ENCODE measurements at places on chromosomes 12 and 14.

GRCh38 chr14:55530464-55530863 is 49.5 kb upstream of the KTN1 start:
- no peak for DNase-seq

- DNase-seq = no peak
Observed at GRCh38 chr12:19171731-19172130, 42.2 kb downstream of the PLEKHA5 start.

DNA sequence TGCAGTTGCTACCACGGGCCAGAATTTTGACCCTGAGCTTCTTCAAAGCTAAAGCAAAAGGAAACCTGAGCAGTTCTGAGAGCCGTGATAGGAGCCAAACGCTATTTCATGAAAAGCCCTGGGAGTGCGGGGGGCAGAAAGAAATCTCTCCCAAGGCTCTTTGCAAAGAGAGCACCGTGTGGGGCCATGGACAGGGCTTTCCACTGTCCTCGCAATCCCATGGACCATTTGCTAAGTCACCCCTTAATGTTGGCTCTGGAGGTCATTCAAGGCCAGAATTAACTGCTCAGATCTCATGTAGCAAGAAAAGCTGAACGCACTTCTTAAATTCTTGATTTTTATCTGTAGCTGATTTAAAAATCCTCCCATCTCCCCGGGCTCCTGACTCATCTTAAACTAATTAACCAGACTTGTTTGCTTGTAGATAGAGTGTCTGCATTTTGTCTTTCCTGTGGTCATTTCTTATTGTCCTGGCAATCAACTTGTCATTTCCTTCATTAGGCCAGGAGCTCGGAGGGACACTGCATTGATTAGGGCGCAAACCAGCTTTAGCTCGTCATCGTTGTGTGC is 24.8 kb downstream of the CLSTN3 start:
- no peak for DNase-seq

- no peak for DNase-seq
Observed at GRCh38 chr12:44720265-44720664, 155.8 kb downstream of the NELL2 start.

GRCh38 chr14:68793734-68794129 is 865 bp upstream of the ZFP36L1 start:
- no peak for DNase-seq

DNA sequence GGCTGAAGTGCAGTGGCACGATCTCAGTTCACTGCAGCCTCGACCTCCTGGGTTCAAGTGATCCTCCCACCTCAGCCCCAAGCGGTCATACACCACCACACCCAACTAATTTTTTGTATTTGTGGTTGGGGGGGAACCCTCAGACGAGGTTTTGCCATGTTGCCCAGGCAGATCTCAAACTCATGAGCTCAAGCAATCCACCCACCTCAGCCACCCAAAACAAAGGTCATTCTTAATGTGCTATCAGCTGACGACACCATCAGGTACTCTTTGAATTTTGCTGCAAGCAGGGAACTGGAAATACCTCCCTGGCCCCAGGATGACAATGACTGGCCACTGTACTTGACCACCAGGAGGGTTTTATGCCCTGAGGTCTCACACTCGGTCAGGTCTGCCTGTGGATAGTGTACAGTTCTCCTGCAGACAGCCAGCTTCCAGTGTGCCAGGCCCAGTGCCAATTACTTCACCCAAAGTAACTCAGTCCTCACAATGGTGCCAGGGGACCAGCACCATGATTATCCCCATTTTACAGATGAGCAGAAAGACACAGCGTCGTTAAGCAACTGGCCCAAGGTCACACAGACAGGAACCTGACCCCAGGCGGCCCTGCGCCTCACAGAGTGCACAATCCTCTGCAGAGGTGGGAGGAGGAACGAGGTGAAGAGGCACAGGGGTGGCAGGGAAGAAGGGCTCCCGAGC is 42.9 kb downstream of the ITPK1 start:
- DNase-seq = no peak

DNA sequence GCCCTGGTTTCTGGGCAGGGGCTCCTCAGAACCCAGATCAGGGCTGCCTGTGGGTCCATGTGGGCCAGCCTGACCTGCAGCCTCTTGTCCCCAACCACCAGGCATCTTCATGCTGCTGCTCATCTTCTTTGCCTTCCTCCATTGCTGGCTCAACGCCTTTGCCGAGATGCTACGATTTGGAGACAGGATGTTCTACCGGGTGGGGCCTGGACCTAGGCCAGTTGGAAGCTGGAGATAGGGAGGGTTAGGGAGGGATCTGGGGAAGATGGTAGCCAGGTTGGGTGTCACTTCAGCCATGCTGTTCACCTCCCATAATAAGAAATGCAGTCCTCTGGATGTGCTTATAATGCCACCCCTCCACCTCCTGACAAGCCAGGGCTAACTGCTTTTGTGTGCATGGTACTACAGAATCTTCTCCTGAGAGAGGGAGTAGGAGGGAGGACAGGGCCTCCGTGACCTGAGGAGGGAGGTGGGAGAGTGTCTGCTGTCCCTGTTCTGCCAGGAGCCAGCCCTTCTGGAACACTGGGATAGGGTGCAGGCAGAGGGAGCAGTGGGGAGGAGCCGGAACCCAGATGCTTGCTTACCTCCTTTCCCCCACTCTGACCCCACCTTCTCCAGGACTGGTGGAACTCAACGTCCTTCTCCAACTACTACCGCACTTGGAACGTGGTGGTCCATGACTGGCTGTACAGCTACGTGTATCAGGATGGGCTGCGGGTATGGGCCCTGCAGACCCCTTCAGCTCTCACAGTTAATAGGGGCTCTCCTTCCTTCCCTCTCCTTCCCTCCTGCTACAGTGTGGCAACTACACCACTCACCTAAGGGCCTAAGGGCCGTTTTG is 17.6 kb downstream of the SOAT2 start:
- no peak for DNase-seq

- DNase-seq = no peak
Observed at GRCh38 chr12:25752710-25753309, 199.7 kb upstream of the LMNTD1 start.

- no peak for DNase-seq
Observed at GRCh38 chr12:63916561-63917476, 72.3 kb downstream of the SRGAP1 start.

GRCh38 chr12:133130808-133131128 is 341 bp downstream of the ZNF10 start:
- no peak for DNase-seq

GRCh38 chr14:90831821-90832220 is 15.6 kb upstream of the TTC7B start:
- DNase-seq = no peak

- DNase-seq = no peak
Observed at GRCh38 chr14:57999979-58000378, 134.1 kb upstream of the SLC35F4 start.

DNA sequence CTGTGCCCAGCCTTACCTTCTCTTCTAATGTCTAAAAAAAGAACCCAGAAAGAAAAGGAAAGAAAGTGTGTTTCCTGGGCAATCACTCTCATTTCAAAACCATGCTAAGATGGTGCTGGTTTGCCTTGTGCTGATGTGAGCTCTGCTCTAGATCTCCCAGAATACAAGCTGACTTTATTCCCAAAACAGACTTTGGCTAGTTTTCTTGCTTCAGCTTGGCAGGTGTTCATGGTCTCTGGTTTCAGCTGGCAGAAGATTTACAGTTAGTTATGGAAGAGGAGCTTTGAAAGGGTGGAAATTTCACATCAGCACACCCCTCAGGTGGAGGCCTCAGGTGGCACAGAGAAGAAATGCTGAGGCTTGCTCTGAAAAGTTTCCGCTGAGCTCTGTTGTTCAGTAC is 34.4 kb downstream of the PPP1R36 start:
- no peak for DNase-seq

DNA sequence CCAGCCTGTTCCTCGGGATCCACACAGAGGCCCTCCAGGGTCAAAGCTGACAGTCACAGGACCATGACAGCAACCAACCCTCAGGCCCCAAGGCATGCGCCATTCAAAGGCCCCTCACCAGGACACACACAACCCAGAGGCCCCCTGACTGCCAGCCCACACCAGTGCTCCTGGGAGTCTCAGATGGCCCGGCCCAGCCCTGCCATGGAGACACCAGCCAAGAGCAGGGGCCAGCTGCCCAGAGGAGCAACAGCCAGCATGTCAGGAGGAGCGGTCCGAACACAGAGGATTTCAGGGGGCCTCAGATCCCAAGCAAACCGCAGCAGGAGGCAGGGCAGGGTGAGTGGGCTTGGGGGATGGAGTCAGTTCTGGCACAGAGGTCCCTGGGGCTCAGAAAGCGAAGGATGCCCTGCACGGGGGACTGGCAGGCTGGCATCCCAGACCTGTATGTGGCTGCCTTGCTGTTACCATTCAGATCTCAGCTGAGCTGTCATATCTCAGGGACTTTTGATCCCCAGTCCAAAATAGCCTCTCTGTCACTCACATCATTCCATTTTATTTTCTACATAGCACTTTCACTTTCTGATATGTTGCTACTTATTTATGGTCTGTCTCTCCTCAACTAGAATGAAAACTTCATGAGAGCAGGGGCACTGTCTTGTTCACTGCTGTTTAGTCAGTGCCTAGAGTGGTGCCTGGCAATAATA is 4.8 kb downstream of the TMEM229B start:
- DNase-seq = no peak

- DNase-seq = no peak
Observed at GRCh38 chr14:53306267-53306721, 153.2 kb upstream of the DDHD1 start.

GRCh38 chr14:22807432-22808087 is 7.7 kb downstream of the SLC7A7 start:
- DNase-seq = no peak

DNA sequence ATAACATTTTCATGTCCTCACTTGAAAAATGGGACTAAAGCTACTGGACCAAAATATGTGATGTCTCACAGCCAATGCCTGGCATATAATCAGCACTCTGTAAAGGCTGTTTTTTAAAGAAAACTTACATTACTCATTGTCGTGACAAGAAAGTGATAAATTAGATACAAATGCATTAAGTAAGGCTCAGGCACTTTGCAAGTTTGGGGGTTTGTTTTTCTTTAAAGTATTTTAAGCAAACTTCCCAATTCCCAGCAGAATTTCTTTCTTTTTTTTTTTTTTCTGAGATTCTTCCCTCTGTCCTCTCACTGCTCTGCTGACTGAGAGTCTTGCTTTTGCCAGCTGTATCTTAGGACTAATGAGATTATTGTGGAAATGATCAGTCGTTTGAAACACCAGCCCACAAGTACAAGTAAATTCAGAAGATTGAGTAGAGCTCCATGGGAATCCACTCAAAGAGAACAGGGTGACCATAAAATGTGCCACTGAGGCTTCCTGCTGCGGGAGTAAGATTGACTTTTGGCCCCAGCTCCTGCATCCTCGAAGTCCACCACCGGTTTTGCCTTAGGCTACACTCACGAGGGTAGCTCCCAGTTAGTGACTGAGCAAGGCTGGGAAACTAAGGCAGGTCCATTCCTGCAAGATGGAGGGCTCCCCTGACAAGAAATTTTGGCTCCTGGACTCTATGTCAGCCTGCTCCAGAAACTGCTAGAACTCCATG is 82.8 kb downstream of the TMTC1 start:
- no peak for DNase-seq

GRCh38 chr12:115232455-115233156 is 548.6 kb upstream of the TBX3 start:
- DNase-seq = no peak

DNA sequence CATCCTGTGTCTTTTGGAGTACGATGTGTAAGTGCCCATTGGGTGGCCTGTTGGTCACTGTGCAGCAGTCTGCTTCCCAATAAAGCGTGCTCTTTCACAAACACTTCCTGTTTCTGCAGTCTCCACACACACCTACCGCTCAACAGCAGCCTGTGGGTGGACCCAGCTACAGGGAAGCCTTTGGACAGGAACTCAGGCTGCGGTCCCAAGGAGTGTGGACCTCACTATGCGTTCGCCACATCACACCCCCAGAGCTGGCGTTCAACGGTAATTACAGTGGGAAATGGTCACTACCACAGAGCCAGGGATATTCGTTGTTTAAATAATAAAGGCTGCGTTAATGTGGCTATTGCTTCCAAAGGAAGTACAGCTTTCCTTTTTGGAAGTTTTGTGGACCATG is 16.2 kb downstream of the PSMC1 start:
- no peak for DNase-seq

GRCh38 chr14:89440986-89441909 is 24.2 kb upstream of the FOXN3 start:
- no peak for DNase-seq

DNA sequence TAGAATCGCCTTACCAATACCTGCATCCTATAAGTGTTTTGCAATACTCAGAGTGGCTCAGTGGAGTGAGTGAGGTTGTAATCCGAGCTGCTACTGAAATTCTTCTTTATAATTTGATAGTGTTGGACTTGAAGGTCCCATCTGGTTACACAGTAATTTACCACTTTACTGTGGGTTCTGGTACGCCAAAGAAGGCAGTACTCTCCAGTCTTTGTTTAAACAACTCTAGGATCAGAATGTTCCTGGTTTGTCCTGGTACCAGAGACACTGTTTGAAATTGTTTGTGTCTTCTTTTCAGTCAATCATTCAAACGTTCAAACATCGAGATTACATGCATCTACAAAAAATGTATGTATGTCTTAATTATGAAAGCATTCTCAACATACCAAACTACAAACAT is 51.3 kb upstream of the AMN1 start:
- DNase-seq = no peak

DNA sequence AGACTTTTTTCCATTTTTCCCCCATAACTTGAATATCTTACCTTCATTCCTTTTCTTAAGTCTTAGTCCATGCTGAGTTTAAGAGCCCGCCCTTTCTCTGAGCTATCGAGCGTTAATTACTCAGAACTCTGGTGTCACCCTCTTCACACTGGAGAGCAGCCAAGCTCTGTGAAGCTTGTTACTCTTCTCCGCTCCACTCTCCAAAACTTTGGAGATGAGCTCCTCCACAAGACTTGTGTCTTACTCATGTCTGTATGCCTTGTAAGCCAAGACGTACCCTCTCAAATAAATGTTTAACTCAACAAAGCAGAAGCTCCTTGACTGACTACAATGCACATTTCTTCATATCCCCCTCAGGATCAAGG is 54.7 kb downstream of the DICER1 start:
- DNase-seq = no peak

DNA sequence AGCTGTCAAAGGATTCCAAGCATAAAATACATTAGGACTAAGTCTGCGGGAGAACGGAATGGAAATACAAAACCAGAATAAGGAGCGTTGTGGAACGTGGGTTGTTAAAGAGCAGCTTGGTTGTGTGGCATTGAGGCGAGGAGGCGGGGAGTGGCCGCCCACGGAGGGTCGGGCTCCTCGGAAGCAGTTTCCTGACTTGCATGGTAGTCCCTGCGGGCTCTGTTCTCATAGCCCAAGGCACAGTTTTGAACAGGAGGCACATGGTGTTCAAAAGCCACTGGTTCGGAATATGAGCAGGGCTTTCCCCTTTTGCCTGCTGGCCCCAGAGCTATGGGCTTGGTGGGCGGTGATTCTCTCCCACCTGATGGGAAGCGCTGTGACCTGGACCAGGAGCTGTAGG is 12.2 kb downstream of the DDX51 start:
- DNase-seq = no peak

GRCh38 chr14:60734465-60735242 is at the start of gene MNAT1:
TSS of gene MNAT1 (plus strand) at chr14:60734761. CDS start at chr14:60734863, 102 bp downstream.
- DNase-seq = peak; percentile 66

DNA sequence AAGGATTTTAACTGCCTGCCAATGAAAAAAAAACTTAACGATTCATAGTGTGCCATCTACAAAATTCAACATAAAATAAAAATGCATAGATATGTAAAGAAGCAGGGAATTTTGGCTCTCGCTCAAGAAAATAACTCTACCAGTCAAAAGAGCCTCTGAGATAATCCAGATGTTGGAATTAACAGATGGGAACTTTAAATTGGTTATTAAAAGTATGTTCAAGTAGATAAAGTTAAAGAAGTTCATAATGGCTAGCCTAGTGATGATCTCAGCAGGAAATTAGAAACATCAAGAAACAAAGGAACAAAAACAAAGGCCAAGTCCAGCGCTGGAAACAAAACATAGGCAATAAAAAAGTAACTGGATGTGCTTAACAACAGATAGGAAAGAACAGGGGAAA is 23.1 kb downstream of the PIK3C2G start:
- no peak for DNase-seq
